ENCODE measurements at places on chromosomes 3 and 15. TPM values are rescaled to one million over a fixed set of nuclear protein-coding genes. Genes with fewer than 3 reads are reported as not detected.
A peak's percentile ranks its signal among the peaks of the same experiment; 100 is the strongest.

DNA sequence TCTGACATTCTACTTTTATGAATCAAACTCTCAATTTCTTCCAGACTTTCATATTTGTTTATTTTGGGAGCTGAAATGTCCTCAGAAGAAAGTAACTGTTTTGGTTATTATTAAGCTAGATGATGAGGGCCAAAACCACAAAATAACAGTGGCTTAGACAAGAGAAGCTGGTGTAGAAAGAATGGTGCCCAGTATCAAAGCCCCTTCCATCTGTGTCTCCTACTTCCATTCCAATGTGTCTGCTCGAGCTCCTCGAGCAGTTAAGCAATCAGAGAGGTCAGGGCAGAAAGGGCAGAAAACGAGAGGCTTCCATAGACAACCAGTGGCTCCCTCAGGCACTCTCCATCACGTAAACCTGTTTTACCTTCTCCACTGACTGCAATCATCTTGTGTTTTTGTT lies 59.7 kb upstream of the MAGI1 start:
- no peaks in the 10 kb centered on the region for H3K36me3 ChIP-seq
- H3K27ac ChIP-seq = no peak overlapping the region
- no peak overlapping the region for H3K4me3 ChIP-seq
- H3K27me3 ChIP-seq = no peaks in the 10 kb centered on the region
- H3K4me1 ChIP-seq = no peaks in the 10 kb centered on the region

GRCh38 chr15:68190048-68190447 lies 15.1 kb downstream of the CALML4 start:
- DNase-seq = no peak
- H3K36me3 ChIP-seq = peaks cover 33% of the 10 kb centered on the region
- no peak overlapping the region for H3K4me3 ChIP-seq
- peaks cover 41% of the 10 kb centered on the region for H3K4me1 ChIP-seq

The IGF1R gene
- total RNA-seq = 82.5 TPM

- no peaks in the 10 kb centered on the region for H3K4me1 ChIP-seq
- no peaks in the 10 kb centered on the region for H3K36me3 ChIP-seq
- H3K27me3 ChIP-seq = no peaks in the 10 kb centered on the region
- peak overlapping the region; percentile 48 for H3K27ac ChIP-seq
- DNase-seq = no peak
Measured at GRCh38 chr3:197520311-197521276, 35.2 kb downstream of the BDH1 start.

The ECE2 gene
- total RNA-seq = not detected

The FETUB gene
- not detected for total RNA-seq

The PDE12 gene
- total RNA-seq = 20.1 TPM

The TM4SF1 gene
- 264 TPM for total RNA-seq
